GM12891 (cell line): ENCODE measurements at places on chromosomes 6 and 20.

DNA sequence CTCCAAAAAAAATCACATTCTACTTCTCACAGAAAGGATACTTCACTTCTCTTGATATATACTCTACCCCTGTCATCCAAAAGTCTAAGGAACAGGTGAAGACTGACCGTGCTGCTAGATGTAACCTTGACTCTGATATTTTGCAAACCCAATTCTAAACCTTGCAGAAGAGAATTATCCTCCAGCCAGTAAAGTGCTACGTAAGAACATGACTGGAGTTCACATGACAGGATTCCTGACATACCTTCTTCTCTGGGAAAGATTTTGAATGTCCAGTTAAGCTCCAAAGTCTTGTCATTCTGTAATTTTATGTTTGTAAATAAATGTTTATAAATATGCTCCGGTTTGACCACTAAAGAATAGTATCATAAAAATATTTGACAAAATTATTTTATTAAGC is 35.8 kb downstream of the BTBD9 start:
- DNase-seq: no peak

GRCh38 chr20:41776421-41776820 is 158.2 kb upstream of the CHD6 start:
- DNase-seq: no peak

GRCh38 chr6:45633272-45633908 is 255.7 kb upstream of the SUPT3H start:
- DNase-seq: no peak

DNA sequence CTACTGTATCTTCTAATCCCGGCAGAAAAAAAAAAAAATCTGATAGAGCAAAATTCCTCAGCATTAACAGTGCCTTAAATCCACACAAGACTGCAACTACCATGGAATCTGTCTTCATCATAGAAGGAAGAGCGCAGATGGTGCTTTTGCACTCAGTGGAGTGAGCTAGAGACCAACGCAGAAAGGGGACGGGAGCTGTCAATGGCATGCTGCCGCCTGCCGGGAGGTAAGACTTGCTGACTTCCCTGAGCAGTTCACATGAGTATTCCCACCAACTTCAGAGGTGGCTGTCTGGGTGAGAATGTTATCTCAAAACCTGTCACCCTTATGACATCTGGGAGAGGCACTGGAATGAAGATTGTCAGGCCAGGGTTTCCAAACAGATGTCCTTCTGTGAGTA is 35.6 kb downstream of the DZANK1 start:
- no peak for DNase-seq

- DNase-seq: no peak
Measured at GRCh38 chr6:169807229-169807628, 55.8 kb downstream of the ERMARD start.

GRCh38 chr6:9412951-9413559 is 977.7 kb upstream of the SLC35B3 start:
- DNase-seq: peak; percentile 9

DNA sequence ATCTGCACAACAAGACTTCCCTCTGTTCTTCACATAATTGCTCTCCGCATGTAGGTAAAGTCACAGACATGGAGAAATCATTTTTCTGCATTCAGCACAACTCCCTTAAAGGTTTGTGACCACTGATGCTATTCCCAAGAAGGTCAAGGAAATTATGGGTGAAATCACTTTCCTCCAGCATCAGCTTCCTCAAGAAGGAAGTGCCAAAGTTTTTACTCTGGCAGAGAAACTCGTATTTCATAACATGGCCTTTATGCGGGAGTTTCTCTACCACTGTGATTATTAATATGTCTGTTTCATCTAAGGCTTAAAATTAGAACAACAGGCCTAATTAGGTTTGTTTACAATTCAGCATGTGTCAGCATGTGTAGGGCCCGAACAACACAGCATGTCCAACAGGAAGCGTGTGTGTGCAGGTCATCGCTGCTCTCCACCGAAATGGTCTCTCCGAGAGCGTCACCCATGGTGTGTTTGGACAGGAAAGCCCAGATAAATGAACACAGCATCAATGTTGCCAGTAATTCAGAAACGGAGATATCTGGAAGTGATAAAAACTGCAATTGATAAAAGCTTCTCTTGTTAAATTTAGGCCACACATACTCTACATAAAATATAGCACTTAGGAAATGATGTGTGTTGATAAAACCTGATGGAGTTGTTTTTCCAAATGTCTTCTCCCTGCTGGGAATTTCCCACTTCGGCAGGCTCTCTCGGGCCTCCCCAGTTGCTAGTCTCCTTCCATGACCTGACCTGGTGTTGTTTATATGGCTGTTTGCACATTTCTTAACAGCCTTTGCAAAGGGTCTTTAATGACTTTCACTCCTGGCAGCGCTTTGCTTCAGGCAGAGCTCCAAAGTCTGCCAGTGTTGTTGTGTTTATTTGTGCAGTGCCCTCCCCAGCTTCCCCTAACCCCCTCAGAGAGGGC is 265.1 kb upstream of the CEP162 start:
- DNase-seq: no peak
